Naive thymus-derived CD4-positive, alpha-beta T cell (primary cell): ENCODE measurements at places on chromosomes 5 and 9.

DNA sequence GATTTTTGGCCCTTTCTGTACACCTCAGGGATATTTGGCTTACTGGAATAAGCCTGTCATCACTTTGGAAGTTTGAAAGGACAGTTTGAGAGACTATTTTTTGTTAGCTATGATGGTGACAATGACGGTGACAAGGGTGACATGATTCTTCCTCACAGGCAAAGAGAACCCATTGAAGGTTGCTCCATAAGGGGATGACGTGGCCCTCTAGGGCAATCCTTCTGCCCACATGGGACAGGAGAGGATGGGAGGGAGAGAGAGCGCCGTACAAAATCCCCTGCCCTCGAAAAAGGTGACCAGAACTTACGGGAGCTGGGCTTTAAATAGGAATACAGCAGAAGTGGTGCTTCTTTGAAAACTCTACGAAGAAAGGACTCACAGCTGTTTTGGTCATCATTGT, 22.6 kb downstream of the HRH2 start:
- DNase-seq = no peak

DNA sequence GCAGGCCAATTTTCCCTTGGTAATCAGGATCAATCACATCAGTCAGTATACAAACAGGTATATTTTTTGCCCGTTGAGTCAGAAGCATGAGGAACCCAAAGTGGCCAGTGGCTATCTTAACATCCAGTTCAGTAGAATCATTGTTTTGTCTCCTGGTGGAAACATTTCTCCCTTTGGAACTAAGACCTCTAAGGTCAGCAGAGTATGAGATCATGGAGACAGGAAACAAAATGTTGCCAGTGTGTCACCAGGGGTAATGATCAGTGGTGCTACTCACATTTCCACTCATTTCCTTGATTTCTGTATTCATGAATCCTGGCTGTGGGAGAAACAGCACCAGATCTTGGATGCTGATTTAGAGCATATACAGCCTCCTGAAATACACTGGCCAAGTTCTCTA, 553.0 kb downstream of the CSNK1G3 start:
- DNase-seq = no peak

DNA sequence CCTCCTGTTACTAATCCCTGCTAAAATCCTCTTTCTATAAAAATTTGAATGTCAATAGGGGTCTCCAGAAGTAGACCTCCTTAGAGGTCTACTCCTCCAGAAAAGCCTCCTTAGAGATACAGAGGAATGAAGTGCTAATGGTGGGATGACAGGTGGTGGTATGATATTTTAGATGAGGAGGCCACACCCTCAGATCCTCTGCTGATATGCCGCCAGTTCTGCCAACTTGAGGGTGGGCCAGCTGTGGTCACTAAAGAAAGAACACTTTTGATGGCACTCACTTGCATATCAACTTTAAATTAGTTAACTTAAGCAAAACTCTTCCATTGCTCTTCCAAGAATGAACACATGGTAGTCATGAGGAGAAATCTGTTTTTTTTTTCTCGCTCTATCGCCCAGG, 16.9 kb upstream of the UBAP2 start:
- DNase-seq = no peak

GRCh38 chr9:34993502-34994259, 4.1 kb downstream of the DNAJB5 start:
- DNase-seq = no peak

DNA sequence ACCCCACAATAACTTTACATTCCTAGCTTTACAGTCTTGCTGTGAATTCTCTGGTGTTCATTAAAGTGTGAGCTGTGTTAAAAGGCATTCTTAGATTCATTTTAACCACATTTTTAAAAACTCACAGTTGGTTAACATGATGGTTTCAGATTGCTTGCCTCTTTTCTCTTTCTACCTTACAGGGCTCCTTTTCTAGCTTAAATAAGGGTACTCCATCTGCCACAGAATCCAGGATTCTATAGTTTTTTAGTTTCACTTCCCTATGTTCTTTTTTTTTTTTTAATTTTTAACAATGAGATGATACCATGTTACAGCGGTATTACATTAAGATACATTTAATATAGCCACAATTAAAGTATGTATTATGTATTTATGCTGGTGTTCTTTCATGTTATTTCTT, 3.9 kb upstream of the FBXO4 start:
- no peak for DNase-seq

DNA sequence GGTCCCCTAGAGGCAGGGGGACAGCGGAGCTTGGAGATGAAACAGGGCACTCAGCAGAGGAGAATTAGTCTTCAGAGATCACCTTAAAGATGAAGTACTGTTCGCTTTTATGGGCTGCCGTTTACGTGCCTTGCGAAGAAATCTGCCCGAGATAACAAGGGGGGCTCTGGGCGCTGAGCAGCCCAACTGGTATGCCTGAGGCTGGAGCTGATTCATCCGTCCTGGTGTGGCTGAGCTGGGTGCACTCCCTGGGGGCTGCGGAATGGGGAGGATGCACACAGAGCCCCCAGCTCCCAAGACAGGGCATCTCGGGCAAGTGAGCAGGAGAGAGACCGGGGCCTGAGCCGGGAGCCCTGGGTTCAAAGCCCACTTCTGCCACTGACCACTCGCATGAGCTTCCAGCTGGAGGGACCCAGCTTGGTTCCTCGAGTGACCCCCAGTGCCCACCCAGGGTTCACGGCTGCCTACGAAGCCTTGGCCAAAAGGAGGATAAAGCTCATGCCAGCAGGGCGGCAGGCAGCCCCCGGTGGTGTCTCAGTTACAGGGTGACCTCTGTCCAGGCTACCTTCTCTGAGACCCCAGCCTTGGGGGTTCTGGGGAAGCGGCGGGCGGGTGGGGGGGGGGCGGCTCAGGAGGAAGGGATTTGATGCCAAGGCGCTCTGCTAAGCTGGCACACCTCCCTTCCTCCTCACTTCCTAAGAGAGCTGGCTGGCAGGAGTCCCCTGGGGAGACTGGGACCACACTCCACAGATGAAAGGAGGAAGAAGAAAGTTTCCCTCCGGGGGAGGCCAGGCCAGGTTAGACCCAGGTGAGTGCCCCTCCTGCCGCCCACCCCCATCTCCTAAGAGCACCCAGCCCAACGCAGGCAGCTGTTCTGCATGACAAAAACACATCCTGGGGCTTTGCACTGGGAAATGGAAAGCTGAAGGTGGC, 5.7 kb downstream of the FIBCD1 start:
- DNase-seq = no peak

DNA sequence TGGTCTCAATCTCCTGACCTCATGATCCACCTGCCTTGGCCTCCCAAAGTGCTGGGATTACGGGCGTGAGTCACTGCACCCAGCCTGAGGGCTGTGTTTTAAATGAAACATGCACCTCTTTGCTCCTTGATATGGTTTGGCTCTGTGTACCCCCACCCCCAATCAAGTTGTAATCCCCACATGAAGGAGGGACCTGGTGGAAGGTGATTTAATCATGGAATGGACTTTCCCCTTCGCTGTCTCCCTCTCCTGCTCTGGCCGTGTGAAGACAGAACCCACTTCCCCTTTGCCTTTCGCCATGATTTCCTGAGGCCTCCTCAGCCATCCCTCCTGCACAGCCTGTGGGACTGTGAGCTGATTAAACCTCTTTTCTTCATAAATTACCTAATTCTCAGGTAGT, 12.5 kb upstream of the NOTCH1 start:
- DNase-seq = no peak
